ENCODE measurements at places on chromosomes 5 and 9.

DNA sequence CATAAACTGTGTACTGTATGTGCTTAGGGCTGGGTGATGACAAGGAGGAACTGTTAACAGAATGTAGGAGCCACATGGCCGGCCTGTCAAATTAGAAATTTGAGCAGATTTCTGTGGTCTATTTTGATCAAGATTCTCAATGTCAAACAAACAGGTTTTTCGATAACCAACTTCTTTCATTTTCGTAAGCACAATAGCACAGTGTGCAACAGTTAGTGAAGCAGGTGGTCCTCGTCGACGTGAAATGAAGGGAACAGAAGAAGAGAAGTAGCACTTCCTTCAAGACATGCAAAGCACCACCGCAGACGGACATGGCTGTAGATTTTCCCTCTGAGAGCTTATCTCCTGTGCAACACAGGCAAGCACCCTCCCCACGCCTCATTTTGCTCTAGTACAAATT lies 252.1 kb downstream of the CRB2 start:
- no peak for DNase-seq

DNA sequence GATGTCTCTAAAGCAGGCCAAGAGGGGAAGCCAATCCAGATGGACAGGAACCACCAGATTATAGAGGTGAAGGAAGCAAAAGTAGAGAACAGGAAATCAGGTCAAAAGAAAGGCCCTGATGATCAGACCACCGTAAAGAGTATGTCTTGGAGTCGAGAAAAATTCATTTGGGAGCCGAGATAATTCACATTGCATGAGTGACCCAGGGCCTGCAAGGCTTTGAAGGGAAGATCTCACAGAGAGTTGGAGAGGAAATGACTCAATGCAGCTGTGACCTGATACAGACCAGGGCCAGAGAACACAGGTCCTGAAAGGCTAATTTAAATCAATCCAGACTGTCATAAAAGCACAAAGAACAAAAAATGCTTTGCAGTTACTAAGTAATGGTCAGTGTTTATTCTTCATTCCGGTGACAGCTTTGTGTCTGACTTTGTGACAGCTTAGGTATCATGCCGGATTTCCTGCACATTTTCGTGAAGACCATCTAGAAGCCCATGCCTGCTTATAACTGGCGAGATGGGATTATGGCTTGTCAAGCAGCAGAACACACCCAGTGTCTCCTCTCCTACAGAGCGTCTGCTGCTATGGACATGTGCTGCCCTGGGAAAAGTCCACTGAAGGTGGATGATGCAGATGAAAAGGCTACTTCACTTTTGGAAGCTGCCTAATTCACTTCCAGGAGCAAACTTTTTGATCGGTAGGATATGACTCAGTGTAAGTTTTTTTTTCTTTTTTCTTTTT lies 5.8 kb upstream of the ACTBL2 start:
- no peak for DNase-seq

DNA sequence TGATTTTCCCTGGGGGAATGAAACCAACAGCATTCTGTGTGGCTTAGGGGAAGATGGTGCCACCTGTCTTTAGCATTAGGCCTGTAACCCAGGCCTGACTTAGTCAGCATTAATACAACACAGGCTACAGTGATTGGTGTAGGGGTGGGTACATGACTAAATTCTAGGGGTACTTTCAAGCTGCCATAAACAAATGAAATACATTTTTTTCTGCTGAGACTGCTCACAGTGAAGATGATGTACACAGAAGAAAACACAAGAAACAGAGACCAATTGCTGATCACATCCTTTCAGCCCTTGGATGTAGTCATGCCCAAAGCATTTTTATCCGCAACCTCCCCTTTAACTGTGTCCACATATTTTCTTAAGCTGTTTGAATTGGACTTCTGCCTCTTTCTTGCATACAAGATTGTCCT lies 527.2 kb downstream of the KCTD16 start:
- no peak for DNase-seq

GRCh38 chr5:148585988-148586387 lies 68.3 kb downstream of the HTR4 start:
- no peak for DNase-seq

GRCh38 chr5:10793785-10794184 lies 32.8 kb upstream of the DAP start:
- no peak for DNase-seq

DNA sequence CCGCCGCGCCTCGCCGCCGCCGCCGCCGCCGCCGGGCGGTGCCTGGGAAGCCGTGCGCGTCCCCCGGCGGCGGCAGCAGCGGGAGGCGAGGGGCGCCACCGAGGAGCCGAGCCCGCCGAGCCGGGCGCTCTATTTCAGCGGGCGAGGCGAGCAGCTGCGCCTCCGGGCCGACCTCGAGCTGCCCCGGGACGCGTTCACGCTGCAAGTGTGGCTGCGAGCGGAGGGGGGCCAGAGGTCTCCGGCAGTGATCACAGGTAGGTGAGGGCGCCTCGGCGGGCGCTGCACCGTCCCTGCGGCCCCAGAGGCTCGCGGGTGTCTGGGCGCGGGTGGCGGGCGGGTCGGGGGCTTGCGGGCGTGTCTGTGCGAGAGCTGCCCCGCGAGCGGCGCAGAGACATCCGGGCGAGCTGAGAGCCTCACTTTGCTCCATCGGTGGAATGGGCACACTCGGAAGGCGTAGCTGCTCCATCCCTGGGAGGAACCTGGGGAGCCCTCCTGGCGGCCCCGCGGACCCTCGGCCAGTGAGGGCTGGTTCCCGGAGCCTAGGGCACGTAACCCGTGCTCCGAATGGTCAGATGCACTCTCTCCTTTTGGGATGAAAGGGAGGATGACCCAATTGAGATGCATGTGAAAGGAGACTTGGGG lies 864 bp downstream of the PAPPA start:
- no peak for DNase-seq

- no peak for DNase-seq
These were observed 700.5 kb upstream of the ZNF608 start for GRCh38 chr5:125446986-125447385.

DNA sequence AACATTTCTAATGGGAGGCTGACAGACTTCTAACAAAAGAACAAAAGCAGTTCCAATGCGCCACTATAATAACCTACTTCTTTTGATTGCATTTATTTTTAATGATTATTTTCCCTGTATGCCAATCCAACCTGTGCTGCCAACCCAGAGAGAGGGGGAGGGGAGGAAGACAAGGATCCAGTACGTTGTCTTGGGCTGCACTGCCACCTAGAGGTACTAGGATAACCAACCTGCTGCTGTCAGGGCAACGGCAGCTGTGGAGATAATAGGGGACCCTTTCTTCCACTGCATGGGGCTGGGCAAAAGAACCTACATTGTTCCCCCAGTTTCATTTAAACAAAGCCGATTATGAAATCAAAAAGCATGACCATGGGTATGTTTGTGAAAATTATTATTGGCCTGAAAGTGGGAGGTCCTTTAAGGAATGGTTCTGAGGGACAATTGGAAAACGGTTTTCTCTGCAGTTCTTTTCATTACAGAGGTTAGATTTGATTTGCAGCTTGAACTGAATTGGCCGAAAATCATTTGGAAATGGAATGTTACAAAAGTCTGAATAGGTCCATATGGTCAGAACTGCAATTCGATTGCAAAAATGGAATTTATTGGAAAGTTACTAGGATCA lies 101.3 kb downstream of the RASEF start:
- peak; percentile 67 for DNase-seq

- DNase-seq = peak; percentile 60
These were observed 97.3 kb upstream of the EQTN start for GRCh38 chr9:27394154-27394825.

DNA sequence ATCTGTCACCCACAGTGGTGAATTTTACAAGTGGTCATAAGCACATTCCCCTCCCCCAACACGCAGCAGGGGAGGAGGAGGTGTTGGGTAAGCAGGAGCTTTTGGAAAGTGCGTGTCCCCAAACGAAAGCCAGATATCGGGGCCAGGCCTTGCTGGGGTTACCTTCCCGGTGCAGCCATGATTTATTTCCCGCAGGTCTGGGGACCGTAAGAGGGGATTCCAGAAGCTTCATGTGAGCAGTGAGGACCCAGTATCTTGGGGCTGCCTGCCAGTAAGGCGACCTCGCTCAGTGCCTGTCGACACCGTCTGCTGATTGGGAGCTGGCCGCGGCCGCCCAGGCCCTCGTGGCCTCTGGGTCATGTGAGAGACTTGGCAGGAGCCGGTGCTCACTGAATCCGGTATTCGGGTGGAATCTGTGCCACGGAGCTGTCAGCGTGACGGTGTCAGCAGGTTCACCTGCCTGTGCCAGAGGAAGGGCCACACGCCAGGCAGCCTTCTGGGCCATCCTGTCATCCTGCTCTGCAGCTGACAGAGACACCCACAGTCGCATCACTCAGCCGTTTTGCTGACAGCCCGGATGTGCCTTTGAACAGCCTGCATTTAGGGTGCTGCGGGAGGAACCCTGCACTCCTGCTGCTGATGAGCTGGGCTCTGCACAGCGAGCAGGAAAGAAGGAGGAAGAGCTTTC lies 37.3 kb downstream of the SEC61B start:
- DNase-seq = no peak

- DNase-seq = no peak
These were observed 499 bp upstream of the FCHSD1 start for GRCh38 chr5:141651728-141652105.

GRCh38 chr5:86909418-86910295 lies 291.9 kb downstream of the COX7C start:
- no peak for DNase-seq

- DNase-seq = no peak
These were observed 103.3 kb downstream of the FBXL17 start for GRCh38 chr5:108278285-108279240.

- DNase-seq = no peak
These were observed 82.7 kb downstream of the DROSHA start for GRCh38 chr5:31449174-31449573.

GRCh38 chr5:120545007-120545406 lies 80.9 kb downstream of the PRR16 start:
- no peak for DNase-seq

DNA sequence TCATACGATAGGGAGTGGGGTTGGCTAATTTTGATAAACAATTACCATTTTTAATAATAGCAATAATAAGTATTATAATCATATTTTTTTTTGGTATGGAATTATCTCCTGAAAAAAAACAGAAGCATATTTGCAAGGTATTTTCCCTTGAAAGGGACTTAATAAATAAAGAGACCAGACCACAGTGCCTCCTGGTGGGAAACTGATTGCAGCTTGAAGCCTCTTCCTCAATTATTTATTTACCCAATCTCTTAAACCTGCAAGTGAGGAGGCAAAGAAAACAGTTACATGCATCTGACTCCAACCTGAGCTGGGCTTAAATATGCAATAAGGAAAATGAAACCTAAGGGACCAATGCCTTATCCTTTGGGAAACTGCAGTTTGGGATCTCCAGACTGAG lies 388.1 kb upstream of the ACO1 start:
- DNase-seq = no peak

DNA sequence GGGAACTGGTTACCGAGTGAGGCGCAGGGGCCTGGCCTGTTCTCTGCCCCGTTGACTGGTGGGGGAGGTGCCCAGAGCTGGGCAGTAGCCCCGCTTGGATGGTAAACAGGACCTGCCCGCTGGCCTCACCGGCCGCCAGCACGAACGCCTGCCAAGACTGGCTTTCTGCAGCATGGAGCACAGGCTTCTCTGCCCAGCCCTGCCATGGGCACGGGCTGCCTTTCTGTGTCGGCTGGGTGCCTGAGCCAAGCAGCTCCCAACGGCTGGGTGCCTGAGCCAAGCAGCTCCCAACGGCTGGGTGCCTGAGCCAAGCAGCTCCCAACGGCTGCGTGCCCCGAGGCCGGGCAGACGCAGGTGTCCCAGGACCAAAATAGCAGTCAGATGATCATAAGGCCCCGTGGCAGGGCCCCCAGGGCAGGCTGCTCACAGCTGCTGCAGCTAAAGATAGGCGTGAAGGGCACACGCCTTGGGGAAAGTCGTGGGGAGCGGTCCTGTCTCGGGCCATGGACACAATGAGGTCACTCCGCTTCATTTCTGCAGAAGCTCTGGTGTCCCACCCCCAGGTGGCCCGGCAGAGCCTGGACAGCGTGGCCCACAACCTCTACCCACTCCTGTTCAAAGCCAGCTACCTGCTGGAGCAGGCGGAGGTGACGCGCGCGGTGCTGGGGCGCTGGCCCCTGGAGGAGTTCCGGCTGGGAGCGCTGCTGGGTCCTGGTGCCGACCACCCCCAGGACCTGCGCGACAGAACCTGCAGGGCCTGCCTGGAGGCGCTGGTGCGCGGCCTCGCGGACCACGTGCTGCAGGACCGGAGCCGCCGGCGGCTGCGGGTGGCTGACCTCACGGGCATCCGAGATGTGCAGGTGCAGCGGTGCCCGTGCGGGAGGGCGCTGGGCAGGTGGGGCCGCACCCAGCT lies at the start of gene LRRC14B:
Gene LRRC14B (plus strand): TSS at position 460 of the 913 bp plus-strand sequence. CDS start 44 bp downstream, at position 504.
- DNase-seq = no peak

- DNase-seq = no peak
These were observed 108.7 kb downstream of the CFAP90 start for GRCh38 chr5:7742241-7742656.

DNA sequence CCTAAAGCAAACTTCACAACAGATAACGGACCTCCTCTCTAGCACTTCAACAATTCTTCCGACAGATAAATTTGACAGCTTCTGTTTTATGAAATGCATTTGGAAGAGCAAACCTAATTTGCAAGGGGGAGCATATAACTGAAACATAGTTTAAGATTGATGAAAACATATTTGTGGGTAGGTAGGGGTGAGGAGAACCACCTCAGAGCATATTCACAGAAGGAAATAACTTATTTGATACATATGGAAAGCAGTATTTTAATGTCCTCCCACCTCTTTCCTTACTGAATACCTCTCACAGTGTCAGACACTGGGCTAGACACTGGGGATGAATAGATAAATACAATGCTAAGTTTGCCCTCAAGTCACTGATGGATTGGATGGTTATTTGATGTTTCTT lies 384.8 kb downstream of the MAT2B start:
- no peak for DNase-seq

- peak; percentile 41 for DNase-seq
These were observed 62.9 kb upstream of the PPARGC1B start for GRCh38 chr5:149667084-149667828.

GRCh38 chr9:33628865-33629410 lies 104.9 kb downstream of the ANKRD18B start:
- no peak for DNase-seq

DNA sequence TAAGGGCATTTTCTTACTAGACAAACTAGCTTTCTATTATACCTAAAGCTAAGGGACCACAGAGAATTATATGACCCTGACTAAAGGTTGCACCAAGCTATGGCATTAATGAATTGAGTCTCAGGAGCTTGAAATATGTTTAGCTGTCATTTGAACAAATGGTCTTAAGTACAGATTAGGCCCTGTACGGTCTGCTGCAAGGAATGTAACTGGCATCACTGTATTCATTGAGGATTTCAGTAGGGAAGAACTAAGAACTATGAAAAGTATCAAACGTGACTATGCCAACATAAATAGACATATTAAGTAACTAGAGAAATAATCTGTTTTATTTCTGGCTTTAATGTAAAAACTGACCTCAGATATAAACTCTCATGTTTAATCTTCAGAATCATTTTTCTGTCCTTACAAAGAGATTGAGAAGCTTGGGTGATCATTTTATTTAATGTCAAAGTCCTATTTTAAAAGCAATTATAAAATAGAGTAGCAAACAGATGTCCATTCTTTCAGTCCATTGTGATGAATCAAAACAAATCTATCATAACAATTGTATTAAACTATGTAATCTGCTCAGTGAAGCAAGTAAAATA lies 845.9 kb downstream of the MAT2B start:
- DNase-seq = no peak

GRCh38 chr5:154813736-154814135 lies 36.7 kb downstream of the FAXDC2 start:
- DNase-seq = no peak

- no peak for DNase-seq
These were observed 21.2 kb downstream of the RASGEF1C start for GRCh38 chr5:180187767-180188166.

GRCh38 chr9:76761448-76761847 lies 2.8 kb upstream of the PCA3 start:
- peak; percentile 5 for DNase-seq

GRCh38 chr5:31706186-31706585 lies 67.3 kb downstream of the PDZD2 start:
- no peak for DNase-seq

Data from glomerular endothelial cell (primary cell).